Cardiac muscle cell (in vitro differentiated cells and primary cell): ENCODE measurements at places on chromosomes 6 and 20. TPM values are rescaled to one million over a fixed set of nuclear protein-coding genes. Genes with fewer than 3 reads are reported as not detected.

LST1 gene
- total RNA-seq, result 1.7 TPM in 1 of 2 replicates, not detected in the other

TOP1 gene
- 12.4 and 21.5 TPM in 2 replicates for total RNA-seq

OGFRL1 gene
- total RNA-seq, result 3.1 and 4.5 TPM in 2 replicates

SH3BGRL2 gene
- total RNA-seq, result 35.0 and 36.1 TPM in 2 replicates

UNC93A gene
- not detected in 2 replicates for total RNA-seq

B3GALT4 gene
- total RNA-seq, result 11.7 and 15.5 TPM in 2 replicates

SSTR4 gene
- total RNA-seq, result not detected in 2 replicates

TCF15 gene
- 0.11 and 0.86 TPM in 2 replicates for total RNA-seq

DNMT3B gene
- total RNA-seq, result 11.9 and 24.3 TPM in 2 replicates

DEFB132 gene
- total RNA-seq, result not detected in 2 replicates

SLC25A27 gene
- total RNA-seq, result 18.6 and 36.1 TPM in 2 replicates

SNX21 gene
- 109 and 270 TPM in 2 replicates for total RNA-seq
